ENCODE measurements at places on chromosomes 11 and 22.

DNA sequence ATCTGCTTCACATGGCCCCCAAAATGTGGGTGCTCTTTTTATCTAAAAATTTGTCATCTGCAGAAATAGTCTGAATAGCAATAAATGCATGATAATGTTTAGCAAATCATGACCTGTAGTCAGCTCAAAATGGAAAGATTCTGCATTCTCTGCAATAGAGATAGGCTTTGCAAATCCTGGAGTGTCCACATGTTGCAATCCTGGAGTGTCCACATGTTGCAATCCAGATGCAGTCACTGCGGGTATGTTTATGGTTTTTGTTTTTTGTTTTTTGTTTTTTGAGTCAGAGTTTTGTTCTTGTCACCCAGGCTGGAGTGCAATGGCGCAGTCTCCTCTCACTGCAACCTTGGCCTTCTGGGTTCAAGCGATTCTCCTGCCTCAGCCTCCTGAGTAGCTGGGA, 20.2 kb upstream of the LRRC32 start:
- DNase-seq = no peak

DNA sequence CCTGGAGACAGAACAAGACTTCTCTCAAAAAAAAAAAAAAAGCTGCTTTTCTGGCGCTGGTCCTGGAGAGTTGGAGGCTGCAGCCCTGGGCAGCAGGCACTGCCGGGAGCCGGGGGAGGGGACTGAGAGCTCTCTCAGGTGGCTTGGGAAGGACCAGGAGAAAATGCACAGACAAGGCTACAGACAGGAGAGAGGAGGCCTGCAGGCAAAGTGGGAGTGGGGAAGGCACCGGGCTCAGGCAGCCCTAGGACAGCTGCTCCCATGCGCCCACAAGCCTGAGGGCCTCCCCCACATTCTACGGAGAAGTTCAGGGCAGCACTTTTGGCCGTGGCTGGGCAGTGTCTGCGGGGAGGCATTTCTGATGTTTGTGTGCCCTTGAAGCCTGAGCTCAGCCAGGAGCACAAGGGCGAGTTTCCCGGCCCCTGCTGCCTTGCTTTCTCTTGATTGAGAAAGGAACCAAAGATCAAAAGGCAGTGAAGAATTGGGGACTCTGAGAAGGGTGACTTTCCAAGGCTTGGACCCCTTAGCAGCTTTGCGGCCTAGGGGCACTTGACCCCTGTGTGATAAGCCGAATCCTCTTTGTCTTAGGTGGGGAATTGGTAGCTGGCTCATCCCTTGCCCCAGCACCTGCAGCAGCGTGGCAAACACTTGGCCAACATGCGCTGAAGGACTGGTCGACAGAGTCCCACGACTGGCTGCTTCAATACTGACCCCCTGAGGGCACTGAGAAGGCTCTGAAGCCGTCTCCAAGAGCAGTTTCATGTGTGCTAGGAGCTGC, 35.3 kb downstream of the PPM1F start:
- peak; percentile 7 for DNase-seq

- DNase-seq = no peak
Measured at GRCh38 chr11:83760932-83761331, 474.8 kb upstream of the CCDC90B start.

DNA sequence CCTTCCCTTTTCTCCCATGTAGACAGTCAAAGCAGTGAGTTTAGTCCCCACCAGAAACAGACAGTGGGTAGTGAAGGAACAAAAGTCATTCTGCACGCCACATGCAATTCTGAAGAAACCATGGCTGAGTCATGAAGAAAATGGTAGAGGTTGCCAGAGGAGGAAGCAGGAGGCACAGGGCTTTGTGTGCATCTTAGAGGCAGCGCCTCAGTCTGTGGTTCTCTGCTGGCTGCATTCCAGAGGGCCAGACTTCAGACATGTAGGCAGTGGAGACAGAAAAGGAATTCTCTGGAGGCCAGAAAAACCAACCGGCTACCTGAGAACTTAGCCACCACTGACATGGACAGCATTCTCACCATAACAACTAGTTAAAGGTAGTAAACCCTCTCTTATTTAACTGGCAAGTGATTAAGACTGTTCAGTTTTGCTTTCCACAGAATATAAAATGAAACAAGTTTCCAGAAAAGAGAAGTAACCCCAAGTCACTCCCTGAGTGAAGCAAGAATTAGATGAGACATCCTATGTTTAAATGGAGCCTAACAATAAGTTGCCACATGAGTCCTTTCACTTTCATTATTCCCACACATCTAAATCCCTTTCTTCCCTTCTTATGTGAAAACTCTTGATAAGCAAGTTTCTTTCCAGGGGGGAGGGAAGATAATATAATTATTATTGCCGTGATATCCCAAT, 556.1 kb downstream of the SOX6 start:
- DNase-seq = no peak

DNA sequence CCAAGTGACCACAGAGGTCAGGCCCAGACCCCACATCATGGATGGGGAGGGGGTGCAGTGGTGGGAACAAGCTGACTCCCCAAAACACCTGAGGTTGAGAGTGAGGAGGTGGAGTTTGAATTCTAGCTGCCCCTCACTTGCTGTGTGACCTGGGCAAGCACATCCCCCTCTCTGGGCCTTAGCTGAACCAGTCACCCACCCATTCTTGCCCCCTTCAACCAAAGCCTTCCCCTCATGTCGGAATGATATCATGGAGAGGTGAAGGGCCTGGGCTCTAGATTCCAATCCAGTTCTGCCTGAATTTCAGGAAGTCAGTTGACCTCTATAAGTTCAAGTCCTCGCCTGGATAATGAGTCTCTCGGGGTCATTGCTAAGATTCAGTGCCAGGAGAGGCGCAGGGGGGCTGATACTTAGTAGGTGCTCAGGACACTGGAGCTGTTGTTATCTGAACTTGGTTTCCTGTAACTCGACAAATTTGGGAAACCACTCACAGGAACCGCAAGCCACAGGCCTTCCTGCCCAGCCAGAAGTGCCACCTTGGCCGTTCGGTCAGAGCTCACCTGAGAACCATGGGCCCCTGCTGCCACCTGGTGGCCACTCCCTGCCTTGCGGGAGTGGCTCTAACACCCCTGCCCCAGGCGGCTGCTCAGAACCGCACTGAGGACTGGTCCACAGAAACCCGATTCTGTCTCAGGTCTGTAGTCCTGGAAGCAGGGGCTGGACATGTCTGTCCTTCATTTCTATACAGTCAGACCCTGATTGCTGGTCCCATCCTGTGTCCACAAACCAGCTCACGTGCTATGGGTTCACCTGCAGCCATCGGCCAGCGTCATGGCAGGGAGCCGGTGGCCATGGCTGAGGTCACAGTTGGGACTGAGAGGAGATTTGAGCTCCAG, 6.9 kb downstream of the CDC42EP1 start:
- peak; percentile 29 for DNase-seq

- peak; percentile 74 for DNase-seq
Measured at GRCh38 chr11:121671283-121672168, 218.8 kb upstream of the SORL1-AS1 start.

DNA sequence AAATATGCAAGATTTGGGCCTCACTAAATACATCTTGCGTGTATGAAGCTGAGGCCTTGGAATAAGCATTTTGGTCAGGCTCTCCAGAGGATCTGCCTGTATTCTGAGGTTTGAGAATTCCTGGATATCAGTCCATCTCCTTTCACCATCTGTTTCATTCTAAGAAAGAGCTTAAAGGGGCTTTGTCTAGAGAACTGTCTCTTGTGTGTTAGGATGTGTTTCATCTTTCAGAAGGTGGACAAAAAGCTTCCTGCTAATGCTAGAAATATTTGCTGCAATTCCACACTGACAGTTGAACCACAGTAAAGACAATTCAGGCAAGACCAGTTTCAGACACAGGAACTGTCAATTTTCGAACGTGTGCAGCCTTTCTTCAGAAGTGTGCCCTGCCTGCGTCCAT, 185.4 kb downstream of the DBX1 start:
- no peak for DNase-seq

DNA sequence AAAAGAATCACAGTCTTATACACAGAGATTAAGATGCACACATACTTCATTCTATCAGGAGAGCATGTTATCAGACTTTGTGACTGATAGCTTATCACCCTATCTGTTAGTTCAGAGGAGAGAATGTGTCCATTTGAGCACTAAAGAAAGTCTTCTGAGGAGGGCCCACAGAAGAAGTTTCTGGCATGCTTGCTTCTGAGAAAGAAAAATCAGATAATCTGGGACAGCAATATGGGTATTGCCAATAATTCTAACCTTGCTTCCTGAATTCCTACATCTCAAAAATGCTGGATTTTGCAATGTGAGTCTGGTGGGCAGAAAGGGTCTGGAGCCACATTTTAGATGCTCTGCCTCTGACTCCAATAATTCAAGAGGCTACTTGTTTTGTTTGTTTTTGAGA, 128.9 kb downstream of the RBFOX2 start:
- no peak for DNase-seq

DNA sequence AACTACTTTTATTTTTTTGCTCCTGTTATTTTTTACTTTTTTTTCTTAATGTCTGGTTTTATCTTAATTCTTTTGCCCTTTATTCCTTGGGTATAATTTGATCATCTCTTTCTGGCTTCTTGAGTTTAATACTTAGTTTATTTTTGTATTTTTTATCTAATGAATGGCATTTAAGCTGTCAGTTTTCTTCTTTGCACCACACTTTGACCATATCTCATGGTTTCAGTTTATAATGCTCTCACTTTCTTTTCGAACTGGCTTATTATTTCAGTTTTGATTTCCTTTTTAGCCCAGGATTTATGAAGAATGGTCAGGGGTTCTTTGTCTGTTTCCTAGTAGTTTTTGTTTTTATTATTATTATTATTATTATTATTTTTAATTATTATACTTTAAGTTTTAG, 48.3 kb downstream of the QSER1 start:
- no peak for DNase-seq

DNA sequence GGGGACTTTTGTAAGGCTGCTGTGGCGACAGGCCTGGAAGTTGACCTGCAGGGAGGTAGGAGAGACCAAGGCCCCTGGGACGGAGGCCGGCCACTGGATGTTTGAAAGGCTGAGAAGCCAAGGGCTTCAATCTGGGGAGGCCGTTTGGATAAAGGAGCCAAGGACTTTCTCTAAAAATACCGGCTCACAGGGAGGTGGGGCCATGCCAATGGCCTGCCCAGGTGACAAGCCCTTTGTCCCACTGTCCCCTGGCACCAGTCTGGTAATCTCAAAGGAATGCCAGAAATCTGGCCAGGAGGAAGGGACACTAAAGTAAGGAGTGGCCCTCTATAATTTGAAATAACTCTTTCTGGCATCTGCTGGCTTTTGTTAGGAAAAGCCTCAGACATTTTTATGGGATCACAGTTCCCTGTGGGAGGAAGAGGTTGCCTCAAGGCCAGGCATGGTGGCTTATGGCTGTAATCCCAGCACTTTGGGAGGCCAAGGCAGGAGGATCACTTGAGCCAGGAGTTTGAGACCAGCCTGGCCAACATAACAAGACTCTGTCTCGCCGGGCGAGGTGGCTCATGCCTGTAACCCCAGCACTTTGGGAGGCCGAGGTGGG, 1.9 kb upstream of the CHKA start:
- no peak for DNase-seq

DNA sequence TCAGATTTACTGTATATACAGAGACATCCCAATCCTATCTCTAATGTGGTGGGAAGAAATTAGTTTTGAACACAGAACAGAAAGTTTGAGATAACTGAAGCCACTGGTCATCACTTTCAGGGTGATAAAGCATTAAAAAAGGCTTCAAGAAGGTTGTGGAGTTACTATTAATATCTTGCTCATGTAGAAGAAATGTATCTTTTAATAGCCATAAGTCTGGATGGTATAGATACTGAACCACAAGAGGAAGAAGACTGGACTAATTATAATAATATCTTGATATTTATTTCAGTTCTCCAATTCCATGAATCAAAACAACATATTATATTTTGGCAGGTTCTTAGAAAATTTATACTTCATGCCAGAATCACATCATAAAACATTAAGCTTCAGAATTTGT, 137.1 kb downstream of the TMEM135 start:
- DNase-seq = no peak

GRCh38 chr11:5705688-5706087, 16.1 kb downstream of the TRIM22 start:
- no peak for DNase-seq

DNA sequence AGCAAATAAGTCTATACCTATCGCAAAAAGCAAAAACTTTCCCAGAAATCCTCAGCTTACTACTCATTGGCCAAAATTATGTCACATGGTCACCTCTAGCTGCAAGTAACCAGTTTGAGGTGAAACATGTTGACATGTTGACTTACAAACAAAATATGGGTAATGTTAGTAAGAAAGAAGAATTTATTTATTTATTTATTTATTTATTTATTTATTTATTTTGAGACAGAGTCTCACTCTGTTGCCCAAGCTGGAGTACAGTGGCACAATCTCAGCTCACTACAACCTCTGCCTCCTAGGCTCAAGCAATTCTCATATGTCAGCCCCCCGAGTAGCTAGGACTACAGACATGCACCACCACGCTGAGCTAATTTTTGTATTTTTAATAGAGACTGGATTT, 5.4 kb upstream of the SLC35C1 start:
- DNase-seq = no peak

- no peak for DNase-seq
Measured at GRCh38 chr11:88208745-88209144, 33.5 kb upstream of the RAB38 start.

DNA sequence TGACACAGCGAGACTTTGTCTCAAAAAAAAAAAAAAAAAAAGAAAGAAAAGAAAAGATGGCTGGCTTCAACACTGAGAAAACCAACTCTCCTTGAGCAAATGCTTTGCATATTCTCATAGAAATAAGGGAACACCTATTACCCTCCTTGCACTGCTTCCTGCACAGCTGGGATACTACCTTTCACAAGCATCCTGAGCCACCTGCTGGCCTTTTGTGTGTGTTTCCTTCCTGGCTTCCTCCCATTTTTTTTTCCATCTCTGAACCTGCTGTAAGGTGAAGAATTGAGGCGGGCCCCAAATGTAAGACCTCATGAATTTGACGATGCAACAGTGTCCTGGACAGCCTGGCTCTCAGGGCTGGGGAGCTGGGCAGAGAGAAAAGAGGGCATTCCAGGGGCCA, 1.9 kb upstream of the RFPL3 start:
- DNase-seq = no peak

- DNase-seq = no peak
Measured at GRCh38 chr11:18466402-18466801, 10.7 kb downstream of the LDHAL6A start.

DNA sequence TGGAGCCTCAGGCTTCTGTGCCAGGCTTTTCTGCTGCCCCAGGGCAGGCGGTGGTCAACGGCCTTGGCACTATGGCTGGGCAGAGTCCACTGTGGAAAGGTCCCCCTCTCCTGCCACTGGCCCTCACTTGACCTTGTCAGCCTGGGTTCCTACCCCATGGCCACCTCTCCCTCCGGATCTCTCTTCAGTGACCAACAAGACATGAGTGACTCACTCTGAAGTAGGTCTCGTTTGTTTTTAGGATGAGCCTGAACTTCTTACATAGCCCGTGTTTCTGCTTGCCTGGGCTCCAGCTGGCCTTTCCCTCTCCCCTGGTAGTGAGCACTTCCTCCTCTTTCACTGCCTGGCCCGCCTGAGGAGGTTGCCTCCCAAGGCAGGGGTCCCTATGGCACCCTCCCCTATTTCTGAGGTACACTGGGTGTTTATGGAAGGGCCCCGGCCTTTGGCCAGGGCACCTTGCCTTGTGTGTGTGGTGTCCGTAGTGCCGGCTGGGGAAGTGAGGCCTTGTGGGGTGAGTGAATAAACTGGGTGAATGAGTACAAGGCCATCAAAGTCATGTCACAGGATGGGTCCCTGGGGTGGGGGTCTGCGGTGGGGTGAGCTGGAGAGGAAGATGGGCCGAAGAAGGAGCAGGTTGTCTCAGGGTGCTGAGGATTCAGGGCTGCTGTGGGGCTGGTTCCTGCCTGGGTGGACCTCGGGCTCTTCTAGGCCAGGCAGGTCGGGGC, 5.0 kb downstream of the SHANK3 start:
- DNase-seq = no peak

GRCh38 chr11:70558681-70559080, 160.4 kb downstream of the CTTN start:
- DNase-seq = no peak

All from DMS79 (cell line).